ENCODE measurements at places on chromosomes 7 and 10.
A peak's percentile ranks its signal among the peaks of the same experiment; 100 is the strongest.

DNA sequence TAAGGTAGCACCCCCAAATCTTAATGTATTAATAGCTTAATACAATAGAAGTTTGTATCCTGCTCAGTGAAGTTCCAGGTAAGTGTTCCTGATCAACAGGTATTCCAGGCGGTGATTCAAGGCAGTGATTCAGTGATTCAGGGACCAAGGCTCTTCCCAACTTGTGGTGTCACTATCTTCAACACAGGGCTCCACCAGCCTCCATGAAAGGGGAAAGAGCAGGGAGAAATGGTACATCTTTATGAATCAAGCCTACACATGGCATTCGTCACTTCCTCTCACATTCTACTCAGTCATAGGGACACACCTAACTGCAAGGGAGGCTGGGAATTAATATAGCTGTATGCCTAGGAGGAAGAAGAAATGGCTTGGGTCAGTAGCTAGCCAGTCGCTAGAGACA, 5.1 kb downstream of the GOLGA7B start:
- no peak for DNase-seq

- no peak for DNase-seq
Observed at GRCh38 chr7:22696541-22697228, 30.3 kb upstream of the IL6 start.

DNA sequence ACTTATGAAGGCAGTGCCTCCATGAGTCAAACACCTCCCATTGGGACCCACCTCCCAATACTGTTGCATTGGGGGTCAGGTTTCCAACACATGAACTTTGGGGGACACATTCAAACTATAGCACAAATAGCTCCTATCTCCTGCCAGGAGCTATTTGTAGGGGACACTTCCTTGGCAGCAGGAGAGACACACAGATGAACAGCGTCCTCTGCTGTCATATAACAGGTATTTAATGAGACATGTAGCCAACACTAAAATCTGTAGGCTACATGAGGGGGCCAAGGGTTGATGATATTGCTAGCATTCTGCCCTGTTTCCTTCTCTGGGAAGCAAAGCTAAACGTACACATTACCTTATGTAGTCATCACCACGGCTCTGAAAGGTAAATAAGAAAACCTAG, 2.6 kb upstream of the GPR26 start:
- no peak for DNase-seq

- DNase-seq, result peak; percentile 8
Observed at GRCh38 chr7:139108266-139109187, 993 bp downstream of the ZC3HAV1 start.

DNA sequence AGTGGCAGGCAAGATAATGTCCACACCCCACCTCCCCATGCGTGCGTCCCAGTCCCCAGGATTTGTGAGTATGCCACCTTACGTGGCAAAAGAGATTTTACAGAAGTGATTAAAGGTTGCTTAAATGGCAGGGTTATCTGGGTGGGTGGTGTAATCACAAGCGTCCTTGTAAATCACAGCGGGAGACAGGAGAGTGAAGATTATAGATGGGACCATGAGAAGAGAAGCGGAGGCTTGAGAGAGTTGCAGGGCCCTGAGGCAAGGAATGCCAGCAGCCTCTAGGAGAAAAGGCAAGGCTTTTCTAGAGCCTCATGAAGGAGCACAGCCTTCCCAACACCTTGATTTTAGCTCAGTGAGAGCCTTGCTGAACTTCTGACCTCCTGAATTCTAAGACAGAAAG, 10.2 kb downstream of the ZRANB1 start:
- no peak for DNase-seq

DNA sequence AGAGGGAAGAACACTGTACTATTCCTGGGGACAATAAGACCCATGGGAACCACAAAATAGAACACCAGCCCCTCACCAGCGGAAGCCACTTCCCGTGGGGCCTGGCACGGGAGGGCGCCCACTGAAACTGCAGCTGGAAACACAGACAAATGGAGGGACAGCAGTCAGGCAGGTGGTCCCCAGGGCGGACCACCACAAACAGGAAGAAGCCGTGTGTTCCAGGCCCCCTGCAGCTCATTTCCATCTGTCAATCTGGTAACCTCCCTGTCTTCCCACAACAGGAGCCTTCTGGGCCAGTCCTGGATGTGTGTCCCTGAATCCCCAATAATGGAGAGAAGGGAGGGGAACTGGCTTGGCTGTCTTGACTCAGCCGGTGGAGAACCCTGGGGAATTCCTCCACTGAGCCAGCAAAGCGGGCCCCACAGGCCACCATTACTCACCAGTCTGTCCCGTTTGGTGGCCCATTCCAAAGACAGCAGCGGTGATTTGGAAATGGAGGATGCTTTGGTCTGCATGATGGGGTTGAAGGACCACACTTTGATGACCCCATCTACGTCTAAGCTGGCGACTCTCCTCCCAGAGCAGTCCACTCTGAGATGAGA, 16.7 kb downstream of the WDR91 start:
- DNase-seq, result no peak

- DNase-seq, result no peak
Observed at GRCh38 chr10:125343118-125343925, 183.0 kb upstream of the CTBP2 start.

GRCh38 chr10:43640603-43641002, 8.1 kb downstream of the ZNF32 start:
- no peak for DNase-seq

- DNase-seq, result no peak
Observed at GRCh38 chr10:123354521-123354920, 200.3 kb downstream of the BUB3 start.

DNA sequence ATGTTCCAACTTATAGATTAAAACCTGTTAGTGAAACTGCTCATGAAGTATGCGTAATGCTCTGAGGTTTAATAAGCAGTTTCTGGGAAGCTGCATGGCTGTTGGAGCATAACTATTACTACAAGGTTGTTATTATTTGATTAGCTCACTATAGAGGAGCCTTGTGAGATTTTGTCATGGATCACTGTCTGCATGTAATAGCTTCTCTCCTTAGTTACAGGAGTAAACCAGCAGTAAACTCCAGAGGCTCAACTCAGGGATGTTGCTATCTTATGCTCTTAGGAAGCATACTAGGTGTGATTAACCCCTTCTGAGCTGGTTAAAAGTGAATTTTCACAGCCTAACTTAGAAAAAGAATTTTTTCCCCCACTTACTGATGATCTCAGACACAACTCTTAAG, 63.6 kb upstream of the IFRD1 start:
- DNase-seq, result no peak

- no peak for DNase-seq
Observed at GRCh38 chr10:34121781-34122622, 693.1 kb downstream of the PARD3 start.
